ENCODE measurements at places on chromosomes 7 and 10.

DNA sequence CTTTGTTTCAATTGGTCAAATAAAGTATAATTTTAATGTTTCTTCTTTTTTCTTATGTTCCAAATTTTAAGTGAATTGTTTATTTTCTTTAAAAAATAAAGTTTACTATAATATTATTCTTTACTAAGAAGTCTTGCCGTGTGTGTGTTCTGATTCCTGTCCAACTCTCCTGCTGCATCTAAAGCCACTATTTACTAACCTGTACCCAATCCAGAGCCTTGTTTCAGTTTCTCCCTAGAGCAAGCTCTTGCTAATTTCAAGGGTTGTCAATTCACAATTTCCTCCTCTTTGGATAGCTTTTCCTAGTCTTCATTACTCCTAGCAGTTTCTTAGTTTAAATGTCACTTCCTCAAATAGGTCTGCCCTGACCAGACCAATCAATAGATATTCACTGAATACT lies 314.9 kb upstream of the SEMA3A start:
- no peak for DNase-seq

DNA sequence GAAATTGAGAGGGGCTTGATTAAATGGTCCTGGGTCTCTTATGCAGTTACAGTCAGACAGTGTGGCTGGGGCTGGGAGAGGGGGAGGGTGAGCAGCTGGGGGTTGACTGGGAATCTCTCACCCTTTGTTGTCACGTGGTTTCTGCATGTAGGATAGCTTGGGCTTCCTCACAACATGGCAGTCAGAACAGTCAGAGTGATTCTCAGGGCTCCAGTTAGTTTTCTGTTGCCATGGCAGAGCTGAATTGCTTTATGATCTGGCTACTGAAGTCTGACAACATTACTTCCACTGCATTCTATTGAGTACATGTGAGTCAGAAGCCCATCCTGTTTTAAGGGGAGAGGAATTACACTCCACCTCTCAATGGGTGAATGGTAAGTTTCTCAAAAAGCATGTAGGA lies 102.7 kb downstream of the WDR11 start:
- DNase-seq: no peak

GRCh38 chr10:124196659-124197058 lies 103.3 kb upstream of the CHST15 start:
- no peak for DNase-seq

GRCh38 chr10:36681751-36682632 lies 443.4 kb upstream of the ANKRD30A start:
- no peak for DNase-seq

- no peak for DNase-seq
Observed at GRCh38 chr7:30970594-30971094, 6.9 kb downstream of the GHRHR start.

- no peak for DNase-seq
Observed at GRCh38 chr7:110960811-110961210, 130.1 kb upstream of the LRRN3 start.

DNA sequence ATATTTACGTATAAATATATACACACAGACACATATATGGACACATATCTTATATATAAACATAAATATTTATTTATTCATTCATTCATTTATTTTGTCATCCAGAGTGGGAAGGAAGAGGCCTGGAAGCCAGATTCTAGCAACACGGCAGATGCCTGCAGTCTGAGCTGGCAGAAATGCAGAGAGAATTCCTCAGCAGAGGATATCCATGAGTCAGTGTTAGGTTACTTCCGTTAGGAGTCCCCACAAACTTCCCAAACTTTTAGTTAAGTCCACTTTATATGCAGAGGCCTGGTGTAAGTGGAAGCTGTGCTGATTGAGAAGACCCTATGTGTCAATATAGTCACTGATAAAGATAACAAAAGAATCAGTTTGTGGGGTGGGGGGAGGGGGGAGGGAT lies 89.6 kb downstream of the PPP1R17 start:
- no peak for DNase-seq

GRCh38 chr10:71396711-71397295 lies at the start of gene CDH23:
Gene CDH23, plus strand, starts transcription at chr10:71396920. Its CDS starts 42,912 bp downstream, at chr10:71439832.
- peak; percentile 73 for DNase-seq

DNA sequence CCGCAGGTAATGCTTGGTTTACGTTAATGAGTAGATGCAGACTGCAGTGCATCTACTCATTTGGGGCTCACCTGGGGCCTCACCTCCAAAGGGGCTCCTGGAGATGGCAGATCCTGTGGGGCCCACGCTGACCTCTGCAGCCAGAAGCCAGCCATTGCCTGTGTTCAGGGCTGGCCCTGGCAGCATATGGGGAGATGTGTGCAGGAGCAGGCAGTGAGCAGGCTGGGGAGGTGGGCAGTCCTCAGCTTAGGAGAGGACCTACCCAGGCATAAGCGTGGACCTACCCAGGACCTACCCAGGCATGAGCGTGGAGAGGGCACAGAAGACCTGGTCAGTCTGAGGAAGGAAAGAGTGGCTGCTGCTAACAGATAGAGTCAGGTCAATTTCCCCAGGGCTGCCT lies 178.5 kb downstream of the PTPRN2 start:
- no peak for DNase-seq

GRCh38 chr7:86248977-86249376 lies 394.7 kb upstream of the GRM3 start:
- no peak for DNase-seq

- DNase-seq: no peak
Observed at GRCh38 chr7:105985229-105985628, 22.2 kb downstream of the CDHR3 start.

DNA sequence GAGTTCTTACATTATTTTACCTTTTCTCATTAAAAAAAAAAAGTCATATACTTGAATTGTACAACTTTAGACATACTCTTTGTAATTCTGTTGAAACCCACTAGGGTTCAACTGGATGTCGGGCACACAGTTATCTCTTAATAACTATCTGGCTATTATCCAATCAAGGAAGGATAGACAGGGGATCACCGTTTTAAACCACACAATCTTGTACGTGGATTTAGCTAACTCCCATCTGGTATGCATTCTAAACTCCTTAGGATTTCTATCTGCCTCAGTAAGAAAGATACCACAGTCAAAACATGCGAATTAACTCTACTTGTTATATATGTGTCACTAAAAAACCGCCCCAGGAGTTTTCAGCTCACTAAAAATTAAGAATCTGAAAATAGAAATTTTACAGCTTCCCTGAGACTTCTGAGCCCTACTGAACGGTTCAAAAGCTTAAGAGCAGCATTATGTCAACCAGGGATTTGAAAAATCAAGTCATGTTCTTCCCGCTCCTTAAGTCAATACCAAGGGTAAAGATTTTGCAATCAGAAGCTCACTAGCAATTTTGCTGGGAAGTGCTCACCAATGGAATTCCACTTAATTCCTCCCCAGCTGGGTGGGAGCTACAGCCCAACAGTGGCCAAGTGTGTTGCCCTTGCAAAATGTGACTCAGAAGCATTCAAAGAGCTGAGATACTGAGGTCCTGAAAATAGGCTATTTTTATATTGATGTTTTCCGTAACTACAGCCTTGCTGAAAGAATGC lies 267.0 kb downstream of the FRMD4A start:
- no peak for DNase-seq

GRCh38 chr10:121942749-121943416 lies 15.1 kb upstream of the ATE1 start:
- peak; percentile 14 for DNase-seq

DNA sequence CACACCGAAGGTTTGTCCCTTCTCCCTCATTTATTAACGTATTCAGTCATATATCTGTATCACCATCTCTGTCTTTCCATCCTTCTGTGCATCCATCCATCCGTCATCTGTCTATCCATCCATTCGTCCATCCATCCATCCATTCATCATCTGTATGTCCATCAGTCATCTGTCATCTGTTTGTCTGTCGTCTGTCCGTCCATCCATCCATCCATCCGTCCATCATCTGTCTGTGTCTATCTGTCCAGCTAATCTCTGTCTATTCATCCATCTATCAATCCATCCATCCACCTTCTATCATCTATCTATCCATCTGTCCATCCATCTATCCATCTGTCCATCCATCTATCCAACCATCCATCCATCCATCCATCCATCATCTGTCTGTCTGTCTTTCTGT lies 213.9 kb downstream of the TYW1 start:
- DNase-seq: no peak

- no peak for DNase-seq
Observed at GRCh38 chr7:154881526-154881925, 121.4 kb downstream of the PAXIP1 start.

DNA sequence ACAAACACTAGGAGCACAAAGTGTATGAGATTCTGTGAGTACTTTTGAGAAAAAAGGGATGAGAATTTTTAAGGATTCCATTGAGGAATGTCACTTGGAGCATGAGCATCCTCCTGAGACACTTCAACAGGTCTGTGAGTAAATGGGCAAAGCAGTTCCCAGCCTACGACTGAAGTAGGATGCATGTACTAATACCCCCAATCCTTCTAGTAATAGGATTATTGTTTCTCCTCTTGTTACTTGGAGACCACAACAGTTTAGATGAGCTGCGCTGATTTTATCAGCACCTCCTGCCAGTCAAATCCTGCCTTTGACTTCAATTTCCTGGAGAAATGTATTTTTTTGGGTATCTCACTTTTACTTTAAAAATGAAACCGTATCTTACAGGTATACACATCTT lies 820 bp downstream of the BBS9 start:
- no peak for DNase-seq

Data from frontal cortex (tissue), 4 donors.